ENCODE measurements at places on chromosomes 12 and 14. TPM values are rescaled to one million over a fixed set of nuclear protein-coding genes. Genes with fewer than 3 reads are reported as not detected.

Gene PFDN5
- 446 TPM for total RNA-seq

Gene CELA1
- not detected for total RNA-seq

Gene ORAI1
- total RNA-seq, result 16.2 TPM

Gene FGD6
- 15.0 TPM for total RNA-seq

Gene NTF3
- not detected for total RNA-seq

Gene HOTAIR
- not detected for total RNA-seq

GRCh38 chr14:100736269-100737180, 9.8 kb downstream of the DLK1 start:
- no peak for DNase-seq

DNA sequence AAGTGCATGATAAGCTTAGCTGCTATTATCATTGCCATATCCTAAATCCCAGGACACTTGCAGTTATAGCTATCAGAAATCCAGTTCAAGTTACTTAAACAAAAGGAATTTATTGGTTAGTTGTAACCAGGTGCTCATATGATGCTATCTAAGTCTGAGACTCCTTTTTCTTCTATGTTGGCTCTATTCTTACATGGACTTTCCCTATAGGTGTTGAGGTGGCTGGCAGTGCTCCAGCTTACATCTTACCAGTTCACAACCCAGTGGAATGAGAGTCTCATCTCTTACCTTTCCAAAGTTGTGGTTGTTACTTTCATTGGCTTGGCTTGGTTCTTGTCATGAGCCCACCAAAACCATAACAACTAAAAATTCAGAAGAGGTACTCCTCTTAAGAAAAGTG, 94.6 kb downstream of the DACT1 start:
- DNase-seq, result no peak

DNA sequence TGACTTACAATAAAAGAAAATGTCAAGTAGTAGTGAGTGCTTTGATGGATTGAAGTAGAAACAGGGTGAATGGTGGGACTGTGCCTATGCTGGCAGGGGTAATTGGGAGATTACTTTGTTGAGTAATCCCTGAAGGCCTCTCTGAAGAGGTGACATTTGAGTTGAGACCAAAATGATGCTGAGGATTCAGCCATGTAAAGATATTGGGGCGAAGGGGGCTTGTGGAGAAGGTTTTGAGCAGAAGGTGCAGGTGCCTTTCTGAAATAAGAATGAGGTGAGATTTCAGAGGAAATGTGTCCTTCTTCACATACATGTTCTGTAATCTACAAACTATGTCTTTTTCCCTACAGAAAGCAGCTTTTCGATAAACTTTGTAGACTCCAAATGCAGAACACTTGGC, 8.0 kb downstream of the GNG2 start:
- DNase-seq, result no peak

DNA sequence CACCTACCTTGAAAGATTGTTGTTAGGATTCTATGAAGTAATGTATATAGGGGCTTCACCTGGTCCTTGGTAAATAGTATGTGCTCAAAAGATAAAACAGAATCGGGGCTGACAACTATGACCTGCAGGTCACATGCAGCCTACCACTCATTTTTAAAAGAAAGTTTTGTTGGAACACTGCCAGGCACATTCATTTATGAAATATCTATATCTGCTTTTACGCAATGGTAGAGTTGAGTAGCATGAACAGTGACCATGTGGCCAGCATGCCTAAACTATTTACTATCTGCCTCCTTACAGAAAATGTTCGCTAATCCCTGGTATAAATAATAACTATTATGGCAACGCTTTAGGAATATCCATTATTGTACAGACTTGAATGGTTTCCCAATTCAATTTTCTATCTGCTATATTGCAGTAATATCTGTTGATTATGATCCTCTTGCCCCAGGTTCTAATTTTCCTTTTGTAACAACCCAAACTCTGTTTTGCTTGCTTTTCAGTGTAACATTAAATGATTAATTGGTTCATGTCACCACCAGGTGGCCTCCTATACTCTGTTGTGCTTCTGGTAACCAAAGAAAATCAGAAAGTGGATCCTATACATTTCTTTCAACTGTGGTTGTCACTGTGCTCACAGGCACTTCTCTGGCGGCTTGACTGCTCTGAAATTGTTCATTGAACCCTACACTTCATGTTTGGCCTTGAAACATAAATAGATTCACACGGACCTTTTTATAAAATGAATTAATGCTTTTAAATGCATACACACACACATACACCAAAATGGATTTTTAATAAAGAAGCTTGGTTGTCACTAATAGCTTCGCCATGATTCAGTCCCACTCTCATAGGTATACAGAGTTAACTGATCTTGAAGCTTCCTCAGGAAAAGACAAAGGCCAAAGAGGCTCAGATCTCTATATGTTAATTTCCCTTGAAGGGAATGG, 227.7 kb upstream of the NPAS3 start:
- no peak for DNase-seq
